Cardiac septum (tissue), 1 donor: ENCODE measurements at places on chromosomes 1 and 21. TPM values are rescaled to one million over a fixed set of nuclear protein-coding genes. Genes with fewer than 3 reads are reported as not detected.

DNA sequence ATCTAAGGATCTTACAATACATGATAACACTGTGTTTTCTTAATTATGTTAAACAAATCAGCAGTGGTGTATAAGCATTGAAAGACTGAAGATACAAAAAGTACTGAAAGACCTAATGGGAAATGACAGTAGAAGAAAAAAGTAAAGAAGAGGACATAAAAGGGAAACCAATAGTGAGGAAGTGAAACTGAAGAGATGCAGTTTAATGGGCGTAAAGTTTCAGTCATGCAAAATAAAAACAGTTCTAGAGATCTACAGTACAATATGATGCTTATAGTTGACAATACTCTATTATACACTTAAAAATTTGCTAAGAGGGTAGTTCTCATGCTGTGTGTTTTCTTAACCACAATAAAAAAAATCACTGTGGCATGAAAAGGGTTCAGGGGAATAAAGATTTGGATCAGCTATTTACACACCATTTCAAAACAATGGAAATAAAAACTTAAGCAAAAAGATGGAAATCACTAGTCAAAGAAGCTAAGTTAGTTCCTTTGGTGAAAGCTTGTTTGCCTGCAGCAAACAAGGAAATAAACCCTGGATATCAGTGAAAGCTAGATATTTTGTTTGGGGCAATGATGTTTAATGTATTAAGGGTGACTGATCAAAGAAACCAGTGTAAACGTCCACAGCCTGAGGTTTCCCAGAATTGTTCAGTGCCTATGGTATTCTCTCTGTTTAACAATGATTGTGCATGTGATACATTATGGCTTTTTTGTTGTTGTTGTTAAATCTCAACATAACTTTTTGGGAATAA is 1160.8 kb upstream of the ADGRL2 start:
- DNase-seq = no peak

GRCh38 chr21:26597981-26598380 is 24.9 kb upstream of the CYYR1 start:
- no peak for DNase-seq

CFH gene
- 58.0 TPM for total RNA-seq

ROR1 gene
- 34.8 TPM for total RNA-seq

GRCh38 chr1:87305151-87305550 is 23.5 kb upstream of the LMO4 start:
- no peak for DNase-seq

GRCh38 chr1:205701420-205701819 is 21.1 kb upstream of the SLC45A3 start:
- DNase-seq = no peak

DNA sequence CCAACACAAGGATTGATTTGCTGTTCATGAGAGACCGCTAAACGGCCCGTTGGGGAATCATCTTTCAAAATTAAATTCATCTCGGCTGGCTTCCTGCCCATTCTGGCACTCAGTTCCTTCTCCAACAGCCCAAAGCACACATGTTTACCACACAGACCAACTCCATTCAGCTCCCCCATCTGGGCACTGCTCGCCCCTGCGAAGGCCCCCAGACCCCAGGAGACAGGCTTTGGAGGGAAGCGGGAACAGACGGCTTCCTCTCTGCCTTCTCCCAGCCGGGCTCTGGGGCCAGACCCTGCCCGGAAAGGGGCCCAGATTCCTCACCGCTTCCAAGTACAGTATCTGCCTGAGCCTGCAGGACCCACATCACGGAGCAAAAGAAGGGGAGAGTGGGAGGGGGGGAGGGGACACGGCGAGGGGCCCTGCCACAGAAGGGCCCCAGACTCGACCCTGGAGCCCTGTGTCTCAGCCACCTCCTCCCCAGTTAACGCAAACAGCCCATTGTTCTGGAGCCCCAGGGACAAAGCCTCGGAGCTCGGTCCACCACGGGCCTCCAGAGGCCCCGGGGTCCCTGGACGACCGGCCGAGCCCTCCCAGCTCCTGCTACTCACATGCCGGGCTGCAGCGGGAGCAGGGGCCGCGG is 660 bp downstream of the MEGF6 start:
- no peak for DNase-seq

GRCh38 chr1:233065685-233066084 is 115.3 kb downstream of the NTPCR start:
- no peak for DNase-seq

RASAL2 gene
- 45.8 TPM for total RNA-seq

DNA sequence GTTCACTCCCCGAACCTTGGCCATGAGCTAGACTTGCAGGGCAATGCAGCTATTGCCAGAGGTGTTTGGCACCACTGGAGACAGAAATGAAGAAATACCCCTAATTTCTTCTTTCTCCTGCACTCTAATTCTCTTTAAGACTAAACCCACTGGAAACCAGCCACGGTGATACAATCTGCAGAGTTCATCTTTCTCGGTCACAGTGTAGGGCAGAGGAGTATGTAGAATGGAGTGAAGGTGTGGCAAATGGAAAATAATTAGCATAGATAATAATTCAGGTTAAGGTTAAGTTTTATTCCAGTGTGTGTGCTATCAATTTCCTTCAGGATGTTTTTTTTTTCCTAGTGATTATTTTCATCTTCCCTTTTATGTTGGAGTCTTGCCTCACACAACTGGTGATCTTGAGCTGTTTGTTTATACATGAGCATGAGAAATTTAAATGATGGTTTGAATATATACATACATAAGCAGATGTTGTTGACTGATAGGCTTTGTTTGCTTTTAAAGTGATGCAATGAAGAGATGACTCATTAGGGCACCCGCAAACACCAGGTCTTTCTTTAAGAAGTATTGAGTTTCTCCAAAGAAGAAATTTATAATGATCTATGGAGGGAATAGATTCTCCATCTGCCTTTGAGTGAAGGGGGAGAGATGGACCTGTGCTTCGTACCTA is 81.9 kb downstream of the SPATA17 start:
- DNase-seq = no peak

ERICH3 gene
- 0.11 TPM for total RNA-seq

GRCh38 chr1:34768856-34769255 is 9.3 kb downstream of the GJB4 start:
- DNase-seq = no peak

- DNase-seq = no peak
Observed at GRCh38 chr1:21338573-21339355, 48.5 kb upstream of the ECE1 start.

- no peak for DNase-seq
Observed at GRCh38 chr1:16421201-16421600, 16.0 kb downstream of the SPATA21 start.

GRCh38 chr21:33244779-33245105 is 15.0 kb downstream of the IFNAR2 start:
- no peak for DNase-seq

DNA sequence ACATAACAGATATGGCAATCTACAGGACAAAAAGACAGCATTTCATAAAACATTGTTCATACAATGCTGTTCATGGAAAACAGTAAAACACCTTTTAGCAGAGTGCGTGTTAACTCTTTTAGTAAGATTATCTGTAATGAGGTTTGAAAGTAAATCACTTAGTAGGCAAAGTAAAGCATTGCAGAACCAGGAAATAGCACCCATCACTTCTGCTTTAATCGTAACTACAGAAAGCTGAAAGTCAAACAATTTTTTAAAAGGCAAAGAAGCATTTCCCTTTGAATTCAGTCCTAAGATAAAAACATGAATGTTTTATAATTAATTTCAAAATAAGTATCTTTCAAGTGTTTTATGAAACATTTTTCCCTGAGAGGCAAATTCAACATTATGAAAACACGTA is 63.3 kb upstream of the RNF11 start:
- DNase-seq = no peak

OR2L8 gene
- not detected for total RNA-seq

MYBPHL gene
- total RNA-seq = 1.2 TPM

ZNF648 gene
- total RNA-seq = not detected

- DNase-seq = no peak
Observed at GRCh38 chr1:8525216-8525557, 207.3 kb downstream of the SLC45A1 start.

GREM2 gene
- total RNA-seq = not detected

GRCh38 chr1:17676387-17677060 is 78.6 kb upstream of the ACTL8 start:
- no peak for DNase-seq

GRCh38 chr1:206575165-206575893 is 36.9 kb downstream of the EIF2D start:
- peak; percentile 82 for DNase-seq

DNA sequence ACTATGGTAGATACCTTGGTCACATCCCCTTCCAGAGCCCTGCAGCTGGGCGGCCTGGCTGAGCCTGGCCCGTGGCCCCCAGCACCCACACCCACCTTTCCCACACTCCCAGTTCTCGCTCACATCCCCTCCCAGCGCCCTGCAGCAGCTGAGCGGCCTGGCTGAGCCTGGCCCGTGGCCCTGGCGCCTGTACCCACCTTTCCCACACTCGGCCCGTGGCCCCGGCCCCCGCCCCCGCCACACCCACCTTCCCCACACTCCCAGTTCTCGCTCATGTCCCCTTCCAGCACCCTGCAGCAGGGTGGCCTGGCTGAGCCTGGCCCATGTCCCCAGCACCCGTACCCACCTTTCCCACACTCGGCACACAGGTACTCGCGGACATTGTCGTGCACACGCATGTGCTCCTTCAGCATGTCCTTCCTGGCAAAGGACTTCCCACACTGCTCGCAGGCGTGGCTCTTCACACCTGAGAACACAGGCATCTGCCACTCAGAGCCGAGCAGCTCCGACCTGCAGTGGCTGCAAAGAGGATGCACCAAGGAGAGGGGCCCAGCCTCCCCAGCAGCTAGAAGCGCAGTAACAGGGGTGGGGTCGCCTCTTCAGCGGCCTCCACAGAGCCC is 52.5 kb upstream of the RIPK4 start:
- peak; percentile 22 for DNase-seq

DNA sequence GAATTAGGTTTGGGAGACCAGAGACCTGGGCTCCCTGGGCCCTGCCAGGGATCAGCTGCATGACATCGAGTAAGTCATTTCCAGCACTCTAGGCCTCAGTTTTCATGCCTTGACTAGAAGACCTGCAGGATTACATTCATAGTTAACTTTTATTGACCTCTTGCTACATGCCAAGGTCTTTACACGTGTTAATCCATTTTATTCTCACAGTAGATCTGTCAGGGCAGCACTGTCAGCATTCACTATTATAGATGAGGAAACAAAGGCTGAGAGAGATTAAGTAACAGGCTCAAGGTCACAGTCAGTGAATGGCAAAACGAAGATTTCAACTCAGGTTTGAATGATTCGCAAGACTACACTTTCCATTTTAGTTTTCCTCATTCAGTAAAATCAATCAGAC is 37.0 kb downstream of the PGM1 start:
- DNase-seq = no peak

GRCh38 chr1:224785622-224786021 is 143.9 kb upstream of the DNAH14 start:
- DNase-seq = no peak

GRCh38 chr1:178393370-178393769 is 103.4 kb downstream of the CLEC20A start:
- DNase-seq = no peak

DNA sequence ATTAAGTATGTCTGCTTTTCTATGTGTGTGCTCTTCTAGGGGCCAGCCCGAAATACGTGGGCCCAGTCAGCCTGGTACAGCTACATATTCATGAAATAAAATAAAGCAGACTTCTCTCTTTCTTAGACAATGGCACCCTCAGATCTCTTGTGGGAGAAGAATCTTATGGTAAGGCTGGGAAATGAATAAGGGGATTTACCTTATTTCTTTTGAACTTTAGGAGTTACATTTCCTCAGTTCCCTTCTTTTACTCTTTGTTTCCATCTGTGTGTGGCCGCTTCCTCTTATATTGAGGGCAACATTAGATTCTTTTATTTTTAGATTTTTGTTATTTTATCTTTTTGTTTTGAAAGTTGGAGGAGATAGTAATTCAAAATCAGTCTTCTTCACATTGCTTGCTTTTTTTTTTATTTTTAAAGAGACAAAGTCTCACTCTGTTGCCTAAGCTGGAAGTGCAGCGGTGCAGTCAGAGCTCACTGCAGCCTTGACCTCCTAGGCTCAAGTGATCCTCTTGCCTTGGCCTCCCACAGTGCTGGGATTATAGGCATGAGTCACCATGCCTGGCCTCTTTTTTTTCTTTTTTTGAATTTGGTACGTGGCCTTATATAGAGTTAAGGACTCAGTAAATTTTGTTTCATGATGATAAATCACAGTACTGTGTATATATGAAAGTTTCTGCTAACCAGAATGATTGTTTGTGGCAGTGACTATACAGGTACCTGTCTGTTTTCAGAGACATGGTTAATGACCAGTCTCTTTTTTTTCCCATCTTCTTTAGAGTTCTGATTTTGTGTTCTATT is 9.1 kb downstream of the LAMC1 start:
- DNase-seq = no peak

DNA sequence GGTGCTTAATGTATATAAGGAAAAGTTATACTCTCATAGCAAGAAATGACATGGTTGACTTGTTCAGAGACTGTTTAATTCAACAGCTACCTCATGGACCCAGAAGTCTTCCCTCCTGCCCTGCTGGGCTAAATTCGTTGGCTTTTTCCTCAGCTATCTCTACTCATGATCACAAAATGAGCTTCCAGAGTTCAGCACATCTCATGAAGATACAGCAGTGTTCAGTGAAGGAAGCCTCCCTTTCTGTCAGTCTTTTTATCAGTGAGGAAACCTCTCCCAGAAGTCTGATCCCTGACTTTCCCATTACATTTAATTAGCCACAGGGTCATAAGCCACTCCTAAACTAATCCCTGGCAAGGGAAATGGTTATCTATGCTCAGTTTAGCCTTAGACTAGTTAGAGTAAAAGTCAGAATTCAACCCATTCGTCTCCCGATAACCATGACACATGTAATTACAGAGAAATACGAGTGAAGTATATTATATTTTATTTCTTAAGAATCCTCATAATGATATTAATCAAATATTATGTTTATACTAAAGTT is 97.5 kb downstream of the DENND1B start:
- no peak for DNase-seq

DNA sequence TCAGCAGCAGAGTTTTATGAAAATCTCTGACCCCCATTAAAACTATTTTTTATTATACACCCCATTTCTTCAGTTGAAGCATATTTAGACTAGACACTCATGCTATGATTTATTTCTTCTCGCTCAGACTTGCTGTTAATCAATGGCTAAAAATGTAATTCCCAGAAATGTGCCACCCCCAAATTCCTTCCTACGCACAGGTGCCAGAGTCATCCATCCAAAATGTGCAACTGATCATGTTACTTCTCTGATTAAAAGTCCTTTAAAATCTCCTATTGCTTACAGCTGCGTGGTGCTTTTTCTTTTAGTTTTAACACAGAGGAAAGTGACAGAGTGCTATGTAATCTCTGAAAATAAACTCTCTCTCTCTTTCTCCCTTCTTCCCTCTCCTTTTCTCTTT is 954.4 kb downstream of the NCAM2 start:
- DNase-seq = no peak

GRCh38 chr1:170218257-170218650 is 72.5 kb downstream of the NTMT2 start:
- no peak for DNase-seq

- DNase-seq = no peak
Observed at GRCh38 chr1:87765681-87766070, 437.0 kb downstream of the LMO4 start.
